ENCODE measurements at places on chromosomes 6 and 20.

GRCh38 chr6:18530201-18530600 lies 143.1 kb downstream of the RNF144B start:
- no peak overlapping the region for H3K4me3 ChIP-seq
- DNase-seq = no peak
- no peak overlapping the region for H3K27ac ChIP-seq
- peaks cover 8% of the 10 kb centered on the region for H3K27me3 ChIP-seq
- H3K4me1 ChIP-seq = no peaks in the 10 kb centered on the region
- H3K36me3 ChIP-seq = no peaks in the 10 kb centered on the region

DNA sequence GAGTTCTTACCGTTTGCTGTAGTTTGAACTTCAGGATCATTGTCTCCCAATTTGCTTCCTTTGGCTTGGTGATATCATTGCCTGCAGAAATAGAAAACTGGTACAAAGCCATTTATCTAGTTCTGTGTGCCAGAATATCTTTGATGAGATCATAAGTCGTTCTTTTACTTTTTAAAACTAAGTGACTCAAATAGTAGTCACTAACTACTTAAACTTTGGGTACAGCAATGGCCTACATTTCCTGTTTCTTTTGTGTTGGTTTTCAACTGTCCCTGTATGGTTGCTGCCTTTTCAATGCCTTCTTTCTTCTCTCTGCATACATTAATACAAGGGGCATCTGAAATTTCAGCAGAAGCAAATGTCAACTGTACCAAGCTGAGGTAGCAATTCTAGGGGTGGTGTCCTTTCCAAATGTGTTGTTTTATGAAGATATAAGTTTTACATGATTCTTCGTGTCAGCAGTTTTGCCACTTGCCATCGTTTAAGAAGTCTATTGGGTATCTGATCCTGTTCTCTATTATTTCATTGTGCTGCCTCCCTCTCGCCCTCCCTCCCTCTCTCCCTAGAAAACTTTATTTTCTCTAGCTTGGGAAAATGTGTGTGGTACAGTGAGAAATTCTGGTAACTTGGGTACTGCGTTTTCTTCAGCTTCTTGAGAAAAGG lies 238.5 kb downstream of the FARS2 start:
- no peak for DNase-seq
- no peaks in the 10 kb centered on the region for H3K27me3 ChIP-seq
- no peak overlapping the region for H3K27ac ChIP-seq
- H3K4me3 ChIP-seq = no peak overlapping the region
- H3K36me3 ChIP-seq = peaks cover 4% of the 10 kb centered on the region

DNA sequence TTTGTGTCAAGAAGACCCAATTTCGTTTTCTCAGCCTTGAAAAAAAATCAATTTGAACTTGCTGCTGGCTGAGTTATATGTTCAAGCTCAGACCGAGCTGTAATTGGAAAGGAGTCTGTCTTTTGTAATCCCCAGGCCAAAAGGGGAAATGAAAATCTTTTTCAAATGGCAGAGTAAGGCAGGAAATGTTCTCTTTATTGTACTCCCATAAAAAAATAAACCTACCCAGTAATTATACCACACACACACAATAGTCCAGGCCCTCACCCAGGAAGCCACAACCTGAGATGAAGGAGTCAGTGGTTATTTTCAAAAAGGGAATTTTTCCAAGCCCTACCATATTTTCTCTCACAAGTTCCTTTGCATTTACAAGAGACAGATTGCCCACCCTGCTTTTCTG lies 45.3 kb downstream of the CLIC5 start:
- peaks cover 13% of the 10 kb centered on the region for H3K4me1 ChIP-seq
- H3K4me3 ChIP-seq = no peak overlapping the region
- no peak overlapping the region for H3K27ac ChIP-seq
- no peaks in the 10 kb centered on the region for H3K36me3 ChIP-seq
- no peaks in the 10 kb centered on the region for H3K27me3 ChIP-seq

- H3K4me1 ChIP-seq = no peaks in the 10 kb centered on the region
- H3K27me3 ChIP-seq = peaks cover 11% of the 10 kb centered on the region
- no peak for DNase-seq
- H3K4me3 ChIP-seq = no peak overlapping the region
These were observed 288.5 kb upstream of the STXBP5 start for GRCh38 chr6:146915671-146916127.

DNA sequence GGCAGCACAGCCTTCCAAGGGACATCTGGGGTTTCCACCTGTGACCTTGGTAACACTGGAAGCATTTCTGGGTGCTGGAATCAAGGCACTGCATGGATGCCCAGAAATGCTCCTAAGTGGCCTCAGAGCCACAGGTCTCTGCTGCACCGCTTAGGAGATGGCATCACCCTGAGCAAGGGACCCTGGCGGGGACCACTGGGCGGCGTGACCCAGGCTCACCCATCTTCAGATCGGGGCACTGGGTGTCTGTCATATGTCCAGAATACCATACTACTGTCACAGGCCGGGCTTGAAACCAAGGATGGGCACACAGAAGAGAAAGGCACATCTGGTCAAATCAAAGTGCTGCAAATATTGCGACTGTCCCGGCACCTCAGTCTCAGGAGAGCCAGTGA lies 45.9 kb downstream of the SSR1 start:
- peaks cover 2% of the 10 kb centered on the region for H3K36me3 ChIP-seq
- H3K27ac ChIP-seq = no peak overlapping the region
- no peak for DNase-seq
- no peak overlapping the region for H3K4me3 ChIP-seq
- no peaks in the 10 kb centered on the region for H3K4me1 ChIP-seq

DNA sequence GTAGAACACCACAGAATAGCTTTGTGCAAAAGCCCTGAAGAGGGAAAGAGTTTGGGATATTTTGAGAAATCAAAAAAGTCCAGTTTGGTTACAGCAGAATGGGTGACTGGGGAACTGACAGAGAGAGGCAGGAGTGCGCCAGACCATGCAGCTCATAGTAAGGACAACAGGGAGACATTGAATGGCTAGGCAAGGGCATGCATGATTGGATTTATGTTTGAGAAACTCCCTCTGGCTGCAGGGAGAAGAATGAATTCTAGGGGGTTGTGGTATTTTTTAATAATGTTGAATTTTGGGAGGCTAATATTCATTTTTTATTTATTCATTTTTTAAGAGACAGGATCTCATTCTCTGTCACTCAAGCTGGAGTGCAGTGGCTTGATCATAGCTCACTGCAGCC lies 49.9 kb downstream of the TGM2 start:
- H3K27me3 ChIP-seq = no peaks in the 10 kb centered on the region
- no peaks in the 10 kb centered on the region for H3K4me1 ChIP-seq
- no peak overlapping the region for H3K27ac ChIP-seq
- no peak overlapping the region for H3K4me3 ChIP-seq

GRCh38 chr6:168037856-168038255 lies 40.4 kb downstream of the KIF25 start:
- H3K4me1 ChIP-seq = peaks cover 5% of the 10 kb centered on the region
- no peak overlapping the region for H3K4me3 ChIP-seq
- no peak overlapping the region for H3K27ac ChIP-seq

DNA sequence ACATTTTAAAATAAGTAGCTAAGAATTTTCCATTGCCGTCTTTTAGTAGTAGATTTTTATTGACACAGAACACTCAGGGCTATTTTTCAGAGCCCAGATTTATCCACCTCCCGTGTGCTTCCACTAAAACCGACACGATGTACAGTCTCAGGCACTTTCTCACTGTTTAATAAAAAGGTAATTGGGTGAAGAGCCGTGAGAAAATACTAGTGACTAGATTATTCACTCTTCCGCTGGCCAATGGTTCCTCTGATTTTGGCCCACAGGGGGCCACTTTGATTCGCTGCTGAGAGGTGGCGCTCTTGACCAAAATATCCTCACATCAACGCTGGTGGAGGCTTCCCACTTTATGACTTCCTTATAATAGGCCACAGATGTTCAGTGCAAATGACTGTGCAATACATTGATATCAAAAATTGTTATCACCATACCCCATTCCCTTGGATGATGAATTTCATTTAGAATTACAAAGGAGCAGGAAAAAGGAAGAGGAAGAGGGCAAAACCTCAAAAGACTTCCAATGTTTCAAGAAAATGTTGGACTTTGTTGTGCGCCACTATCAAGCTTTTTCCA lies 12.3 kb upstream of the HDDC2 start:
- no peaks in the 10 kb centered on the region for H3K36me3 ChIP-seq
- peak; percentile 15 for DNase-seq
- H3K27ac ChIP-seq = no peak overlapping the region
- H3K4me1 ChIP-seq = no peaks in the 10 kb centered on the region

GRCh38 chr6:41545247-41545702 lies 906 bp upstream of the FOXP4 start:
- no peaks in the 10 kb centered on the region for H3K27me3 ChIP-seq
- H3K4me3 ChIP-seq = peak overlapping the region; percentile 84
- peaks cover 22% of the 10 kb centered on the region for H3K36me3 ChIP-seq
- peak overlapping the region; percentile 72 for H3K27ac ChIP-seq
- no peak for DNase-seq
- H3K4me1 ChIP-seq = peaks cover 34% of the 10 kb centered on the region

All from effector memory CD8-positive, alpha-beta T cell (primary cell).